ENCODE measurements at places on chromosomes 1 and 21.

DNA sequence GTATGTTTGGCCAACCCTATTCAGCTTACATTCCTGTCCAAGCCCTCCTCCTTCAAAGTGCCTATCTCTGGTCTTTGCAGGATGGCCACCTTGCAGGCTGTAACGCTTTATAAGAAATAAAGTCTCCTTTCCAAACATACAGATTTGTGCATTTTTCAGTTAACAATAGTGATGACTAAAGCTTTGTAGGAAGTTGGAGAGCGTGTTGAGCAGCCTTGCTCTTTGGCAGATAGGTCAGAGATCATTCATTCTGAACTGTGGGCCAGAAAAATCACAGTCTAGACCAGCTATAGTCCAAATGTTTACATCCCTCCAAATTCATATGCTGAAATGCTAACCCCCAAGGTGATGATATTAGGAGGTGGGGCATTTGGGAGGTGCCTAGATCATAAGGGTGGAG is 34.0 kb upstream of the FAM89A start:
- DNase-seq: no peak

DNA sequence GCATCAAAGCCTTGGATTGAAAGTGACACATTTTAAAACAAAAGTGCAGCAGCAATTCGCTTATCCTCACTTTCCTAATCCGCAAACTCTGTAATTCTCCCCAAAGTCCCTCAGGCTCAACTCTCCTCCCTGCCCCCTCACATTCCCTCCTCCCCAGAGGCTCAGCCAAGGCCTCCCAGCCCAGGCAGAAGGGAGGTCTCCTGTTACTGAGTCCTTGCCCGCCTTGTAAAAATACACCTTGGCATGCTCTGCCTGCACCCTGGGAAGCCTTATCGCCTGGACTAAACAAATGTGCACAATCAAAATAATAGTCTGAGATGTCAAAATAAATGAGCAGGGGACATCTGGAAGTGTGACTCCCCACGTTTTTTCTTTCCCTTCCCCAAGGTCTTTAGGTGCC is 109.7 kb downstream of the PLXNA2 start:
- peak; percentile 70 for DNase-seq

- DNase-seq: peak; percentile 47
Observed at GRCh38 chr21:45615145-45615711, 28.3 kb upstream of the PCBP3 start.

DNA sequence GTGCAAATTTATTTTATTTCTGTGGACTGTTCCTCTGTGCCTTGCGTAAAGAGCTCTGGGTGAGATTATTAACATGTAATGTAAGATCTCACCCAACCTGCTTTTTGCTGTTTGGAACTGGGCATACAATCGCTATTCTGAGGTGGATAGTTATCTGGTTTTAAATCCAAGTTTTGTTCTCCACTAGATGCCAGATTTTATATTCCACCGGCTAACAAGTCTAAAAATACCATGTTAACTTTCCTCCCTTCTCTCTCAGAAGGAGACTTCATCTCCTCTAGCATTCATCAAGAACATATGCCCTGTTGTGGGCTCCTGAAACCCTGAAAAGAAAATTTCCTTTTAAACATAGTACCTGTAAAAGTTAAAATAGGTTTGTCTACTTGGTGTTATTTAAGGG is 56.4 kb downstream of the C1orf21 start:
- DNase-seq: no peak

GRCh38 chr21:42350318-42350910 is 380 bp downstream of the TFF2 start:
- peak; percentile 46 for DNase-seq

- DNase-seq: no peak
Observed at GRCh38 chr1:67031121-67031858, 22.7 kb downstream of the SLC35D1 start.

DNA sequence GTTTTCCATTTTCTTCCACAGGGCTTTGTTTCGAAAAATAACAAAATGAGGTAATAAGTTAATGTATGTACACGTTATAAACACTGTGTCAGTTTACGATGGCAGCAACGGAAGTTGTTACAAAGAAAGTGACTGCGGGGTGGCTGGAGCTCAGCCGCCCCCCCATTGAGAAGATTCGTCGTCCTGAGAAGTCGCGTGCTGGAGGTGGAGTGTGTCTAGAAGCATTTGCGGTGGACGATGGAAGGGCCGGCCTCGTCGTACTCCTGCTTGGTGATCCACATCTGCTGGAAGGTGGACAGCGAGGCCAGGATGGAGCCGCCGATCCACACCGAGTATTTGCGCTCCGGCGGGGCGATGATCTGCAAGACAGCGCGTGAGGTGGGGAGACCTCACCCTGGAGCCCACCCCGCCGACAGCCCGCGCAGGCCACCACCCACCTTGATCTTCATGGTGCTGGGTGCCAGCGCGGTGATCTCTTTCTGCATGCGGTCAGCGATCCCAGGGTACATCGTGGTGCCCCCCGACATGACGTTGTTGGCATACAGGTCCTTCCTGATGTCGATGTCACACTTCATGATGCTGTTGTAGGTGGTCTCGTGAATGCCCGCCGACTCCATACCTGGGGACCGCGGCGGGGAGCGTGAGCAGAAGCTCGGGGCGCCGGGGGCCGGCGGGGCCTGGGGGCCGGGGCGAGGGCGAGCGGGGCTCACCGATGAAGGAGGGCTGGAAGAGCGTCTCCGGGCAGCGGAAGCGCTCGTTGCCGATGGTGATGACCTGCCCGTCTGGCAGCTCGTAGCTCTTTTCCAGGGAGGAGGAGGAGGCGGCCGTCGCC is 2.4 kb downstream of the ACTA1 start:
- no peak for DNase-seq

DNA sequence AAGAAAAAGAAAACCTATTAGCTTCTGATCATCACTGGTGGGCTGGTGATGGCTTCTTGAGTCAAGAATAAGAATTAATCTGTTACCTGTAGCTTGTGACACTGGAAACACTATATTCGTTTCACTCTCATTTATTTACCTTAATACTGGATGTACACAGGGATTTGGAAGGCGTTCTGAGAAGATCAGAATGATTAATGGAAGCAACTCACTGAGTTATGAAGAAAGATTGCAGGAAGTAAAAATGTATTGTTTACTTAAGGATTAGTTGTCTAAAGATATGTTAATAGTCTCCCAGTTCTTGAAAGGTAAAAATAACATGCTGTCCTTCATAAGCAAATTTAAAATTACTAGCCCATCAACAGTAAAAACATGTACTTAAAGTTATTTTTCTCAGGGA is 644.9 kb upstream of the NCAM2 start:
- DNase-seq: no peak

DNA sequence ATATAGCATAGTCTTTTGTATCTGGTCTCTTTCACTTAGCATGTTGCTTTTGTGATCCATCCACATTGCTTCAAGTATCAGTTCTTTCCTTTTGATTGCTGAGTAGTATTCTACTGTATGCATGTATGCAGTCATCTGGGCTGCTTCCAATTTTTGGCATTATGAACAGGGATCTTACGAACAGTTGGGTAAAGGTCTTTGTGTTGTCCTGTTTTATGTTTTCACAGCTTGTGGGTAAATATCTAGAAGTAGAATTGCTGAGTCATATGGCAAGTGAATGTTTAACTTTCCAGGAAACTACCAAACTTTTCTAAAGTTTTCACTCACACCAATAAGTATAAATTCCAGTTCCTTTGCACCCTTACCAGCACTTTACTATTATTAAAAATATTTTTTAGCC is 60.9 kb downstream of the LHX4 start:
- DNase-seq: no peak

GRCh38 chr21:43034101-43034500 is 41.5 kb downstream of the CBS start:
- DNase-seq: no peak

- DNase-seq: no peak
Observed at GRCh38 chr1:36650200-36651065, 167.7 kb upstream of the CSF3R start.

DNA sequence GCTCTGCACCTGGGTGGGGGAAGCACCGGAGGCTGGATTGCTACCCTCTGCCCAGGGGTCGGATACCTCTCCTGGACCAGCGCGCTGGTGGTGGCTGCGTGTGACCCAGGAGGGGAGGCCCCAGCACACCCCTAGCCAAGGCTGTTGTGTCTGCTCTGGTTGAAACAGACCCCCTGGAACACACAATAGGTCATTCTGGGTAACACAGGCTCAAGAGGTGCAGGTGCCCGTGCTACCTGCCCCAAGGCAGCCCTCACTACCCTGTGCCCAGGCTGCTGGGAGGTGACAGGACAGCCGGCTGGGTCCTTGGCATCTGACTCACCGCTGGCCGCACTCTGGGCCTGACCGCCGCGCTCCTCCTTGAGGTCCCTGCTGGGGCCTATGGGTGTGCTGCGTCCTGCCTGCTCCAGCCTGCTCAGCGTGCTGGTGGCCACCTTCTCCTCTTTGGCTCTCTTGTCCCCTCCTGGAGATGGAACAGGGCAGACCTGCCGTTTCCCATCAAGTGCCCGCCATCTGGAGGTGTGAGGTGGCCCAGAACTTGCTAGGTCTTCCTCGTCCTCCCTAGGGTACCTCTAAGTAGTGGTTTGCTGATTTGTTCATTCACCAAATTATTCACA is 30.0 kb downstream of the ZBTB17 start:
- no peak for DNase-seq

DNA sequence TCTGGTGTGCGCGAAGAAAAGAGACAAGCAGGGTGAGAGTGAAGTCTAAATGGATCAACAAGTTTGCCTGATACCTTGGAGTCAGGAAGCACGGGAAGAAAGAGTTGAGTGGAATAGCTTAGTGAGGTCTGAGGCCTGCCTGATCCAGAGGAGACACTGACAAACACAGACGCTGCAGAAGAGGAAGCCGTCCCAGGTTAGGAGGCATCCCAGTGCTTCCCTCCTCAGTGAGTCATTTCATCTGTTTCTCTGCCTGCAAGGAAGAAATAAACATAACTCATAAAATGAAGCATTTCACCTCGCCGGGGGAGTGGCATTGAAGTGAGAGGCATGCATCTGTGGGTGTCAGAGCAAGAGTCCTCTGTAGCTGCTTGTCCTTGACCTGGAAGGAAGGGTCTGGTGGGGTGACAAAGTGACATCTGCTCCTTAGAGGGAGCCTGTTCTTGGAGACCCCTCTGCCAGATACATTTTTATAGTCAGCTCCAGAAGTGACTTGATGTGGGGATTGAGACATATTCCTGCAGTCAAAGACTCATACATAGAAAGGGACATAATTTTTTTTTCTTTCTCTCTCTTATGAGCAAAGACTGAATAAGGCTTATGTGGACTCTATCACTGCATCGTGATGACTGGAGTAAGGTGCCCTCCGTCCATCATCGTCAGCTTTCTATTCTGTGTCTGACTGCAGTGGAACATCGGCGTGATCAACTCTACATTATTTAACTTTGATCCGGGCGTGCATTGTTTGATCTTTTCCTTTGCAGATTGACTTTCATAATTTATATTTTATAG is 256.7 kb downstream of the KIF26B start:
- no peak for DNase-seq

DNA sequence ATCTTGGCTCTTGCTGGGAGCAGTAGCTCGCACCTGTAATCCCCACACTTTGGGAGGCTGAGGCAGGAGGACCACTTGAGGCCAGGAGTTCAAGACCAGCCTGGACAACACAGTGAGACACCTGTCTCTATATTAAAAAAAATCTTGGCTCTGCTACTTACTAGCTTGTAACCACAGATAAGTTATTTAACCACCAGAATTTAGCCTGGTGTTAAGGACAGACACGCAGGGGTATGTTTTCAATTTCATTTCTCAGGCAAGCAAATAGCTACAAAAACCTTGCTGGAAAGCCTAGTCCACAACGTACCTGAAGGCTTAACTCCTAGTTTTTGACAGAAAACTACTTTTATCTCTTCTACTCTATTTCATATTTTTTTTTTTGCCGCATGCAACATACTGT is 24.8 kb upstream of the GFI1 start:
- no peak for DNase-seq

DNA sequence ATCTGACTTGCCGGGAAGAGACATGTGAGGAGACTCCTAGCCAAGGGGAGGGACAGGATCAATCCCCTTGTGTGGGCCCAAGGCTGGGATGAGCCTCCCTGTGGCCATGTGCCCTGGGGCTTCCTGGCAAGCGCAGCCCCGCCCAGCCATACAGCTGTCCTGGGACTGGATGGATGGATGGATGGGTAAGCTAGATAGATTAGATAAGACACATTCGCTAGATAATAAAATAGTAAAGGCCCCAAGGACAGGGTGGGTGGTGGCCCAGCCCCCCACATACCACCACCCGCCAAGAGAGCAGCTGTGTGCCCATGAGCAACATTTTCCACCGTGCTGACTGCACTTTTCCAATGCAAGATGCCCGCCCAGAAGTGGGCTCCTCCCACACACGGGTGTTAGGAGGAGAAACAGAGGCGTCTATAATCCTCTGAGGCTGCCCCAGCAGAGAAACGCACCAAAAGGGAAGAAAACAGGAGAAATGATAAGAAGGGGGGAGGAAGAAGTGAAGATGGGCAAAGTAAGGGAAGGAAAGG is 25.1 kb downstream of the ZBTB17 start:
- DNase-seq: no peak

- no peak for DNase-seq
Observed at GRCh38 chr1:72000809-72001208, 281.5 kb downstream of the NEGR1 start.

GRCh38 chr1:13990939-13991338 is 291.0 kb downstream of the PRDM2 start:
- peak; percentile 46 for DNase-seq

DNA sequence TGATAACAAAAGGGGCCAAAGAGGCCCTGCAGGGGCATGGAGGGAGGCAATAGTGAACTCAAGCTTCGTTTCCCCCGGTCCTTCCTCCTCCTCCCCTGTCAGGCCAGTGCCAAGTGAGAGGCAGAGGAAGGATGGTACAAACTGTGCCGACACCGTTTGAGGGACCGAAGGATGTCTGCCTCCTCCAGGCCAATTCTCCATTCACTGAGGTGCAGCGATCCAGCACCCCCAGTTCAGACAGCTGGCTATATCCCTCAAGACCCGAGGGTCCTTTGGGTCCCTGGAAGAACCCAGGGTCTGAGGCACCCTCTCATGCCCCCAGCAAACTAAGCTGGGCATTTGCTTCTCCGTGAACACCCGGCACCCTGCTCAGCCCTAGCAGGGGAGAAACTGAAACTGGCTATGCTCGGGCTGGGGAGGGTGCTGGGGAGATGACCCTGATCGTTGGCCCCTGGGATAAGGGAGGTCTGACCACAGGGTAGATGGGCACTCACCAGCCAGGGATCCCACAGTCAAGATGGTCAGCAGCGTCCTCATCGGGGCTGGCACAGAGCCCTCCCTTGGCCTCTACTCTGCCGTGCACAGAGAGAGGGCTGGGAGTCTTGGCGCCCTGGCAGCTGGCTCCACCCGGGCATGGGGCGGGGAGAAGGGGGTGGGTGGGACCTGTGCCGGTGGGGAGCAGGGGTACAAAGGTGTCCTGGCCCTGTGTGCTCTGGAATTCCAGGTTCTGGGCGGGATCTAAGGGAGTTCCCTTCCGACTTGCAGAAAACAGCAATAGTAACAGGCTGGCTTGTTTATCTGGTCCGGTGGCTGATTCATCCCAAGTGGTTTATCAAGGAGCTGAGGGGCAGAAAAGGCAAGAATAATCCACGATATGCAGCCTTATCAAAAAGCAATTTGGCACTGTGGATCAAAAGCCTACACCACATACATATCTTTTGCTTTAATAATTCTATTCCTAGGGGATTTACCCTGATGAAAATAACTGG is at the start of gene IL22RA1:
IL22RA1 (minus strand) TSS at position 595 of the 989 bp plus-strand sequence; CDS start at position 537, 58 bp downstream.
- no peak for DNase-seq
